ENCODE measurements at places on chromosomes 13 and 19. TPM values are rescaled to one million over a fixed set of nuclear protein-coding genes. Genes with fewer than 3 reads are reported as not detected.

DNA sequence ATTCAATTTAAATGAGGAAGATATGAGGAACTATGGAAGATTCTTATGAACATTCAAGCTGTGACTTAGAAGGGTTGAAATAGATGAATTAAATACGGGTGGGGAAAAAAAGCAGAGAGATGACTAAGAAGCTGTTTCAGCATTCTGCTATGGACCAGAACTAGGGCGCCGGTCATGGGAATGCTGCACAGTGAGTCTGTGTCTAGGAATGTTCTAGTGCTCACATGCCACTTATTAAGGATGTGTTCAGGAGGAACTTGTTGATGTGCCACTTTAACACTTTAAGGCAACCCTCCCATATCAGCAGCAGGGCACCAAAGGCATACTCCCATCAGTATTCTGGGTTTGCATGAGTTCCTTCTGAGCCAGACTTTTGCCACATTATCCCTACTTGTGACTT is 152.1 kb downstream of the POSTN start:
- no peaks in the 10 kb centered on the region for H3K4me1 ChIP-seq
- no peak overlapping the region for H3K4me3 ChIP-seq
- no peak overlapping the region for H3K27ac ChIP-seq
- H3K36me3 ChIP-seq = no peaks in the 10 kb centered on the region
- H3K27me3 ChIP-seq = no peaks in the 10 kb centered on the region
- DNase-seq = no peak

DNA sequence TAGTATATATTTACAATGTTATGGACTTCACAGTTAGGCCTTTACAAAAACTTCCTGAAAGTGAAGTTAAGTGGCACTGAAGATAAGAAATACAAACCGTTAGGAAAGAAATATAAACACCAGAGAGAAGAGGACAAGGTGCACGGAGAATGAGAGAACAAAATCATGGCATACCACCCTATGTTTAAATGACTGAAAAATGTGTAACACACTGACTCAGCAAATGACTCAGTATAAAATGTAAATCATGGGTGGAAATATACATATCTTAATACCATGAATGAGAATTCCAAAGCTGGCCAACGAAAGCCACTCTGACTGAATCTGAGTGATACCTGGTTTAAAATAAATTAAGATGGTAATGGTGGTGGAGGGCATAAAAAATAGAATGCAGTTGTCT is 260.8 kb downstream of the DNAJC15 start:
- no peak overlapping the region for H3K27ac ChIP-seq
- H3K4me1 ChIP-seq = no peaks in the 10 kb centered on the region
- no peaks in the 10 kb centered on the region for H3K27me3 ChIP-seq
- DNase-seq = no peak
- H3K36me3 ChIP-seq = no peaks in the 10 kb centered on the region
- H3K4me3 ChIP-seq = no peak overlapping the region

The JSRP1 gene
- 0.90 TPM for total RNA-seq

The SERPINE3 gene
- total RNA-seq = not detected
